ENCODE measurements at places on chromosomes 3 and 15. TPM values are rescaled to one million over a fixed set of nuclear protein-coding genes. Genes with fewer than 3 reads are reported as not detected.

NTRK3 gene
- 4.3 TPM for total RNA-seq

ATP13A4 gene
- total RNA-seq = 0.16 TPM

DNAH12 gene
- total RNA-seq = not detected

GHSR gene
- not detected for total RNA-seq

ERICH6 gene
- not detected for total RNA-seq

GABRR3 gene
- total RNA-seq = not detected

TRIM71 gene
- not detected for total RNA-seq

MCTP2 gene
- total RNA-seq = 3.3 TPM

SI gene
- not detected for total RNA-seq

TGM4 gene
- not detected for total RNA-seq

KLHL40 gene
- total RNA-seq = not detected

CACNA2D3 gene
- total RNA-seq = 2.3 TPM

SLC9C1 gene
- total RNA-seq = not detected

CIDEC gene
- total RNA-seq = 1.6 TPM

Data from gastroesophageal sphincter (tissue), 4 donors.